ENCODE measurements at places on chromosomes 6 and 20. TPM values are rescaled to one million over a fixed set of nuclear protein-coding genes. Genes with fewer than 3 reads are reported as not detected.

GRCh38 chr6:135158397-135158796 is 22.7 kb upstream of the MYB start:
- DNase-seq, result no peak

DNA sequence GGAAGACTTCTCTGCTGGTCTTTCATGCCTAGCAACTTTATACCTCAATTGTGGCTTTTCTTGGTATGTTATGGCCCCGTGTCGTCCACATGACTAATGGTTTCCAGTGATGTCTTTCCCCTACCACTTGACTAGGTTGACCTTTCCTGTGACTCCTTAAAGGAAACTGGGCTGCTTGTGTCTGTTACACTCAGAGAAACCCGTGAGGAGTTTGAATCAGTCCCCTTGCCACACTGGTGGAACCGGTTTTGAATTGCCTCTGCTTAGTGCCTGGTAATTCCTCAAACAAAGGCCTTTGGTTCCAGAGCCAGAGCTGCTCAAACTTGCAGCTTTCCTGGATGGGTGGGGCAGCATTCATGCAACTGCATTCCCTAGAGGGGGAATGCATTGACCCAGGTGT is 21.9 kb downstream of the ECT2L start:
- no peak for DNase-seq

DNA sequence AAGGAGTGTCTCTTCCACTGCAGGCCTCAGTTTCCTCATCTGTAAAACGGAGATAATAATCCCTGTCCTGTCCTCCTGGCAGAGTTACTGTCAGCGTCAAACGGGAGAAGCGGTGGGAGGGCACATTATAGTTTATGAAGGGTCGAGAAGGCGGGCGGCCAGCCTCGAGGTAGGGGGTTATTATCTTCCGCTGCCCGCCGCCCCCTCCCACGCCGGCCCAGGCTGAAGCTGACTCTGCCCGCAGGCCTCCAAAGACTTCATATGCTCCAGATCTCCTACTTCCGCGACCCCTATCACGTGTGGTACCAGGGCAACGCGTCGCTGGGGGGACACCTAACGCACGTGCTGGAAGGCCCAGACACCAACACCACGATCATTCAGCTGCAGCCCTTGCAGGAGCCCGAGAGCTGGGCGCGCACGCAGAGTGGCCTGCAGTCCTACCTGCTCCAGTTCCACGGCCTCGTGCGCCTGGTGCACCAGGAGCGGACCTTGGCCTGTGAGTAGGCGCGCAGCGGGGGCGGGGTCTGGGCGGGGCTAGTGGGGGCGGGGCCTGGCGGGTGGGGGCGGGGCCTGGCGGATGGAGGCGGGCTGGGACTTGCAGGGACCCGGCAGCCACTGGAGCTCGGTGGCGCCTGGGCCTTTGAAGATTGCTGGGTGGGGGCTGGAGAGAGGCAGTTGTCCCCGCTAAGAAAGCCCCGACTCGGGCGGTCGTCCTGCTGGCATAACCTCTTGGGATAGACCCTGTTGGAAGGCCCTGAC is 2.8 kb downstream of the PROCR start:
- no peak for DNase-seq

DNA sequence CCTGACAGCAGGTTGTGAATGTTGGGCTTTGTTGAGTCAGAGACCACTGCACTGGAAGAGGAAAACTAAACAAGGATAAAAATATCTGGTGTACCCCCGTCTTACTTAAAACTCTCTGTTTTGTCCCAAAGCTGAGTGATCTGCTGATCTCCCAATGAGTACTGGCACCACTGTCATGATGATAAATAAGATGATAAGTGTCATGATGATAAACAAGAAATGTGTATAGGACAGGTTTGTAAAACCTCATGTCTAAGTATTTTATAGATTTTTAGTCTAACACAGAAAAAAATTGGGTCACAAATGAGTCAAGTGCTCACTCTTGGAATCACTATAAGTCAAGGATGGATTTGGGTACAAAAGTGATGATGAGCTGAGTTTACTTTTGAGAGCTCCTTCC is 8.5 kb upstream of the SIM1 start:
- no peak for DNase-seq

DNA sequence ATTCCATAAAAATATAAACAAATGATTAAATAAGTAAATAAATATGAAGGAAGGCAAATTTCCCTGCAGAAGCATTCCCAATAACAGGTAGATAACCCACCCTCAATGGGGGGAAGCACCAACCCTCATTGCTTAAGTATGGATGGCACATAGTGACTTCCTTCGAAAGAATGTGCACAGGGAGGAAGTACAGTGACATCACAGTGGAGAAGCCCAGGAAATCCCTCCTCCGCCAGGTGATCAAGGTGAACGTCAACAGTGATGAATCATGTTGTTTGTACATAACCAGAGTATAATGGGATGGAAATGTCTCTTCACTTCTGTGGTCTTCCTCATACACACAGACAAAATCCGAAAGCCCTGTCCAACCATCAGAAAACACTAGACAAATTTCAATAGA is 267.9 kb downstream of the THBS2 start:
- DNase-seq, result no peak

Gene NT5E
- total RNA-seq, result 26.8 TPM

Gene MSH5
- total RNA-seq, result 68.2 TPM
